Large intestine (tissue), 12 donors: ENCODE measurements at places on chromosomes 5 and 9.

- no peak for DNase-seq
Measured at GRCh38 chr5:113524927-113525326, 11.4 kb downstream of the YTHDC2 start.

GRCh38 chr5:77846422-77847128 lies 70.4 kb upstream of the TBCA start:
- no peak for DNase-seq

GRCh38 chr9:93654351-93654961 lies 78.1 kb downstream of the PHF2 start:
- no peak for DNase-seq

DNA sequence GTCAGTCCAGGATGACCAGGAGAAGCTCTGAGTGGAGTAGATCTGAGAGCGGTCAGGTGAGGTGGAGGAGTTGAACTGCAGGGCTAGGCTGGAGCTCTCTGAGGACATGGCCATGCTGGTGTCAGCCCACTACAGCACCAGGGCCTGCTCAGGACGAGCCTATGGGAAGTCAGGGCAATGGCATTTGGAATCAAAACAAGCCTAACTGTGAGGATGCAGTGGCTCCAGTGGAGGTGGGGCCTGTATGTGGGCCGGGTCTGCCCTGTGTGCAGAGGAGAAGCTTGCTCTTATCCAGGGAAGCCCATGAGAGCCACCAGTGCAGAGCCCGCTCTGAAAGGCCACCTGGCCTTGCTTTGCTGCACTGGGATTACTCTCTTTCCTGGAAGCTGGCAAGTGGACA lies 11.1 kb downstream of the CXCL14 start:
- no peak for DNase-seq

DNA sequence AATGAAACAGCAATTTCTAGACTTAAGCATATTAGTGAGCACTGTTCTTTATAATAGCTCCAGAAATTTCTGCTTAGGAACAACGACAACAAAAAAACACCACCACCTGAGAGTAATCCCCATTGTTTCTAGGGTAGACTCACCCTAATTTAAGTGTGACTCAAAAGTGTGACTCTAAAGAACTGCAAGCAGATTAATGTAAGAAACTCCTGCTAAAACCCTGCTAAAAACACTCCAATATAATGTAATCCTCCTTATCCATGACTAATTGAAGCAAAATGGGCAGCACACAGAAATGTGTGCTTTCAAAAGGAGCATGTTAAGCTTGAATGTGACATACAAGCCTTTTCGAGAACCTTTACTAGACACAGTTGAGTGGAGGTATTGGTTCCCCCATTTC lies 296.0 kb downstream of the EPB41L4A start:
- no peak for DNase-seq

DNA sequence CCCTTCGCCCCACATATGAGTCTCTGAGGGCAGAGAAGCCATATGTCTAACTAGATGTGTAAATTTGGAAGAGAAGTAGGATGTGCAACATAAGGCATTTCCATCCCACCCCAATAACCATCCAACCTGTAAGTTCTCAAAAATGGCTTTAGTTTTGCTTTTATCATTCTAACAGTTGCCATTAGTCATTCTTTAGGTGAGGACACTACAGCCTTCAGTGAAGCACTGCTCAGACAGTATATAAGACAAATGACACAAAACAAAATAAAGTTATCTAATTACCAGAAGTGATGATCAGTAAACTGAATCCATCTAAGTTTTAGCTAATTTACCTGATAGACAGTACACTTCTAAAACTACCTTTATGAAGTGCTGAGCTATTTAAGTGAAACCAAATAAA lies 23.9 kb downstream of the MLLT3 start:
- no peak for DNase-seq

- DNase-seq, result no peak
Measured at GRCh38 chr9:71793386-71794105, 25.2 kb upstream of the CEMIP2 start.

GRCh38 chr5:164650427-164650826 lies 1145.0 kb downstream of the MAT2B start:
- DNase-seq, result no peak
